ENCODE measurements at places on chromosomes 7 and 10. TPM values are rescaled to one million over a fixed set of nuclear protein-coding genes. Genes with fewer than 3 reads are reported as not detected.

GRCh38 chr7:52786174-52786573, 249.3 kb upstream of the POM121L12 start:
- no peak overlapping the region for H3K27ac ChIP-seq
- H3K4me1 ChIP-seq: no peaks in the 10 kb centered on the region
- H3K36me3 ChIP-seq: no peaks in the 10 kb centered on the region
- H3K4me3 ChIP-seq: no peak overlapping the region
- no peak for DNase-seq
- H3K27me3 ChIP-seq: no peaks in the 10 kb centered on the region

DNA sequence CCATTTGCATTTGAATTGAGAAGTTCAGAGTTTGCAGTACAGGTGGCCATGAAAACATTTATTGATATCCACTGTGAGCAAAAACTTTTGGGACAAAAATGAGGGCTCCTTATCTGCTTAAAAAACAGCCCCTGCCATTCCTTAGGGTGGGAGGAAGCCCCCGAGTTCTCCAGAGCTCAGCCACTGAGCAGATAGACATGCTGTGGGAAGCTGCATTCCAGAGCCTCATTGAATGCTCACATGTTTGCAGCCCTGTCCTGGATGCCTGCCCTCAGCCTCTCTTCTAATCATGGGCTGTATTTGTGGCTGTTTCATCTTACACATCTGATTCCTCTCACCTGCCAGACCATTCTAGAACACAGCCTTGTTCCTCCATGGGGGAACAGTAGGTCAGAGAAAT, 33.3 kb downstream of the PLPP4 start:
- no peak overlapping the region for H3K4me3 ChIP-seq
- no peaks in the 10 kb centered on the region for H3K36me3 ChIP-seq
- H3K27ac ChIP-seq: no peak overlapping the region

GRCh38 chr10:94546049-94546900, 687 bp downstream of the HELLS start:
- peaks cover 21% of the 10 kb centered on the region for H3K4me1 ChIP-seq
- no peak for DNase-seq
- no peaks in the 10 kb centered on the region for H3K36me3 ChIP-seq
- H3K27me3 ChIP-seq: no peaks in the 10 kb centered on the region
- peak overlapping the region; percentile 58 for H3K27ac ChIP-seq
- H3K4me3 ChIP-seq: peak overlapping the region; percentile 80

- no peaks in the 10 kb centered on the region for H3K36me3 ChIP-seq
- peaks cover 37% of the 10 kb centered on the region for H3K4me1 ChIP-seq
- H3K4me3 ChIP-seq: no peak overlapping the region
Measured at GRCh38 chr7:47516985-47517600, 64.8 kb downstream of the TNS3 start.

GRCh38 chr10:17673471-17674061, 29.6 kb downstream of the STAM start:
- H3K4me1 ChIP-seq: peaks cover 8% of the 10 kb centered on the region
- H3K36me3 ChIP-seq: no peaks in the 10 kb centered on the region
- DNase-seq: no peak
- H3K4me3 ChIP-seq: no peak overlapping the region
- H3K27me3 ChIP-seq: no peaks in the 10 kb centered on the region

- H3K36me3 ChIP-seq: no peaks in the 10 kb centered on the region
- peaks cover 9% of the 10 kb centered on the region for H3K4me1 ChIP-seq
- H3K4me3 ChIP-seq: no peak overlapping the region
- DNase-seq: no peak
- peak overlapping the region; percentile 21 for H3K27ac ChIP-seq
- no peaks in the 10 kb centered on the region for H3K27me3 ChIP-seq
Measured at GRCh38 chr10:48800007-48800675, 115.5 kb downstream of the WDFY4 start.

DNA sequence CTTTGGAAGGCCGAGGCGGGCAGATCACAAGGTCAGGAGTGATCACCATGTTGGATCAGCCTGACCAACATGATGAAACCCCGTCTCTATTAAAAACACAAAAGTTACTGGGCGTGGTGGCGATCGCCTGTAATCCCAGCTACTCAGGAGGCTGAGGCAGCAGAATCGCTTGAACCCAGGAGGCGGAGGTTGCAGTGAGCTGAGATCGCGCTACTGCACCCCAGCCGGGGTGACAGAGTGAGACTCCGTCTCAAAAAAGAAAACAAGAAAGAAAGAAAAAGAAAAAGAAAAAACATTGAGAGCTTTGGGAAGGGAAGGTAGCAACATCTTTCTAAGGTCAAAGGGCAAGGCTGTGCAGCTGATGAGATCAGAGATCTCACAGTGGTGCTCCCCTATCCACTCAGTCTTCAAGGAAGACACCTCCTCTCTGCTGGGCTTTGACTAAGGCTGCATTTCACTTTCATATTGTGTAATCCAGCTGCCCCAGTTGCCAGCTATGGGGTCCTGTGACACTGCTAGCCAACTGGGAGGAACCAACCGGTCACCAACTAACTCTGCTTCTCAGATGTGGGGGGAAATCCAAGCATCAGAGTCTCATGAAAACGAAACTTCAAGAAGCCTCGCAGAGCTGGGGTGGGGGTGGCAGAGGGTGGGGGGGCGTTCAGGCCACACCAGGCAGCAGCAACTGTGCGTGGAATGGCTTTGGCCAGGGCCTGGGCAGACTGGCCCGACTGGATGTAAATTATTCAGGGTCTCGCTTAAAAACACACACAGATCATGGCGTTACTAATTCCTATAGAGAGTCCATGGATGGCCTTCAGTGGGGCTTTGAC, 1.5 kb downstream of the IL15RA start:
- H3K27ac ChIP-seq: peak overlapping the region; percentile 95
- no peaks in the 10 kb centered on the region for H3K27me3 ChIP-seq
- peak; percentile 78 for DNase-seq

DNA sequence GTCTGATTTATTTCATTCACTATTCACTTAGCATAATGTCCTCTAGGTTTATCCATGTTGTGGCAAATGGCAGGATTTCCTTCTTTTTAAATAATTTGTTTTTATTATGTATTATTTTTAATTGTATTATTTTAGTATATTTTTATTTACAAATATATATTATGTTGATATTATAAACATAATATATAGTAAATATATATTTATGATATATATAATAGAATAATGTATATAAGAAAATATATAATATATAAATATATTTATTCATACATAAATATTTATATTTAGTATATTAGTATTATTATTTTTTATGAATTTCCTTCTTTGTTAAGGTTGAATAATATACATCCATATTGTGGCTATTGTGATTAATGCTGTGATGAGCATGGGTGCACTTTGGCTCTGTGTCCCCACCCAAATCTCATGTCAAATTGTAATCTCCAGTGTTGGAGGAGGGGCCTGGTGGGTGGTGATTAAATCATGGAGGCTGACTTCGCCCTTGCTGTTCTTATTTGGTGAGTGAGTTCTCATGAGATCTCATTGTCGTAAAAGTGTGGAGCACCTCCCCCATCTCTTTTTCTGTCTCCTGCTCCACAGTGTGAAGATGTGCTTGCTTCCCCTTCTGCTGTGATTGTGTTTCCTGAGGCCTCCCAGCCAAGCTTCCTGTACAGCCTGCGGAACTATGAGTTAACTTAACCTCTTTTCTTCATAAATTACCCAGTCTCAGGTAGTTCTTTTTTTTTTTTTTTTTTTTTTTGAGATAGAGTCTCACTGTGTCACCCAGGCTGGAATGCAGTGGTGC, 52.3 kb upstream of the CYP2C18 start:
- H3K4me3 ChIP-seq: no peak overlapping the region
- no peak overlapping the region for H3K27ac ChIP-seq
- no peak for DNase-seq
- no peaks in the 10 kb centered on the region for H3K36me3 ChIP-seq
- H3K4me1 ChIP-seq: no peaks in the 10 kb centered on the region

GRCh38 chr10:80492848-80493521, 38.9 kb downstream of the TSPAN14 start:
- peak overlapping the region; percentile 47 for H3K27ac ChIP-seq
- DNase-seq: no peak
- H3K4me3 ChIP-seq: no peak overlapping the region
- H3K27me3 ChIP-seq: no peaks in the 10 kb centered on the region
- peaks cover 32% of the 10 kb centered on the region for H3K36me3 ChIP-seq

- H3K36me3 ChIP-seq: no peaks in the 10 kb centered on the region
- H3K4me3 ChIP-seq: no peak overlapping the region
- no peak for DNase-seq
- peak overlapping the region; percentile 71 for H3K27ac ChIP-seq
- H3K4me1 ChIP-seq: peaks cover 32% of the 10 kb centered on the region
Measured at GRCh38 chr10:118501171-118501570, 94.3 kb downstream of the PRLHR start.

GRCh38 chr10:91805110-91805838, 7.0 kb downstream of the TNKS2 start:
- peaks cover 5% of the 10 kb centered on the region for H3K36me3 ChIP-seq
- DNase-seq: no peak

- H3K27me3 ChIP-seq: no peaks in the 10 kb centered on the region
- H3K4me3 ChIP-seq: peak overlapping the region; percentile 62
- H3K4me1 ChIP-seq: peaks cover 23% of the 10 kb centered on the region
Measured at GRCh38 chr7:112938863-112939573, 147.6 kb downstream of the GPR85 start.

DNA sequence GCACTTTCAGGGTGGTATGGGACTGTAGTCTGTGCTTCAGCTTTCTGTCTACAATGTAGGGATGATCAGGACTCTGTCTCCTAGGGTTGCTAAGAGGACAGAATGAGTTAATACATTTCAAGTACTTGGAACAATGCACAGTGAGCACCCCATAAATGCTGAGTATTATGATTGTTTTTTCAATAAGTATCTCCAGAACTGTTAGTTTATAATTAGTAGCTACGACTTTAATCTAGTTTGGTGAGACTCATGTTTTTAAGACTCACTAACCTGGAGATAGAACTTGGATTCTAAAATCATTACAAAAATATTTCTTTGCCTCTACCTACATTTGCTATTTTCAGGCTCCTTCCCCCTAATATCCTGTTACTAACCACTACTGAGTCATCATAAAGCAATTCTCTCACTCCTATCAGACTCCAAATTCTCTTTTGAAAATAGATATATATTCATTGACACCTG, 95.3 kb downstream of the CPED1 start:
- no peak for DNase-seq
- no peaks in the 10 kb centered on the region for H3K4me1 ChIP-seq
- H3K36me3 ChIP-seq: no peaks in the 10 kb centered on the region
- no peak overlapping the region for H3K4me3 ChIP-seq

- no peaks in the 10 kb centered on the region for H3K36me3 ChIP-seq
- no peak overlapping the region for H3K27ac ChIP-seq
- H3K27me3 ChIP-seq: no peaks in the 10 kb centered on the region
- no peak overlapping the region for H3K4me3 ChIP-seq
Measured at GRCh38 chr10:82091413-82091812, 216.4 kb downstream of the NRG3 start.

DNA sequence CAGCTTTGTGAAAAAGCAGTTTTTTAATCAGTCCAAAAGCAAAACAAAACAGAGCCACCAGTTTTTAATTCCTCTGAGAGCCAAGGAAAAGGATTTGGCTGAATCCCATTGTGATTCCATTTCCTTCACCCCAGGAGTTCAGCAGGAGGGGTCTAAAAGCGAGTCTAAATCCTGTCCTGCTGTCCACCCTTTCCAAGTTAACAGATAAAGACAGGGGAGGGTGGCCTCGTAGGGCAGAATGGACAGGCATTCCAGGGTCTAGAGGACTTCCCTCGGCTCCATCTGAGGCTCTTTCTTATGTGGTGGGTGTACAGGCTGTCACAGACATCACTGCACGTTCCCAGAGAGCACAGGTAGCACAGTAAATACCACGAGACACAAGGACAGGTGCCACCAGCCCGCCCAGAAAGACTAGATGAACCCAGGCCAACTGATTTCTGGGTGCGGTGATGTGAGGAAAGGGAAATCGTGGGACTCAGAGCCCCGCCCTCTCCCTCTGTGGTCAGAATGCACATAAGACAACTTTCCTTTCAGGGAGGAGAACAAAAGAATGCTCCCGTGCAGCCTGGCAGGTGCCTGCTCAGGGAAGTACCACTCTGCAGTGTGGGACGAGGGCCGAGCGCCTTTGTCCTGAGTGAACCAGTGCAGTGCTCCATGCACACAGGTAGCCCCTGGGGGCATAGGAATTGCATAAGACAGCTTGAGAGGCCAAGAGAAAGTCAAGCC, 119.7 kb downstream of the ABLIM1 start:
- DNase-seq: no peak
- H3K4me3 ChIP-seq: no peak overlapping the region
- H3K36me3 ChIP-seq: peaks cover 7% of the 10 kb centered on the region
- no peak overlapping the region for H3K27ac ChIP-seq

DNA sequence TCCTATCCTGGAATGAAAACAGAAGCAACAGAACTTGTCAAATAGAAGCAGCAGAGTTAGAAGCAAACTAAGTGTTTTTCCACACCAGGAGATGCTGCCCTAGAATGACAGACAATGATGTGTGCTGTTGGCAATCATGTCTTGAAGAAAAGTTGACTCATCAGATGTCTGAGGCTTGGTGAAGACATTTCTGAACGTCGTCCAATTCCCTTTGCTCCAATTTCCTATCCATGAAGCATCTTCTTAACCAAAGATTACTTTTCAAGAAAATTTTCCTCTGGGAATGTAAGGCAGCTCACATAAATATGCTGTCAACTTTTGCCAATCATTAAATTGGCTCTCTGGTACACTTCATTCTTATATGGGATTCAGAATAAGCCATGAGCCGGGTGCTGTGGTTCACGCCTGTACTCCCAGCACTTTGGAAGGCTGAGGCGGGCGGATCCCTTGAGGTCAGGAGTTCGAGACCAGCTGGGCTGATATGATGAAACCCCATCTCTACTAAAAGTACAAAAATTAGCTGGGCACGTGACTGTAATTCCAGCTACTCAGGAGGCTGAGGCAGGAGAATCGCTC, 34.6 kb downstream of the MALSU1 start:
- DNase-seq: no peak
- H3K27ac ChIP-seq: peak overlapping the region; percentile 59
- no peaks in the 10 kb centered on the region for H3K36me3 ChIP-seq
- H3K4me3 ChIP-seq: no peak overlapping the region
- no peaks in the 10 kb centered on the region for H3K27me3 ChIP-seq

DNA sequence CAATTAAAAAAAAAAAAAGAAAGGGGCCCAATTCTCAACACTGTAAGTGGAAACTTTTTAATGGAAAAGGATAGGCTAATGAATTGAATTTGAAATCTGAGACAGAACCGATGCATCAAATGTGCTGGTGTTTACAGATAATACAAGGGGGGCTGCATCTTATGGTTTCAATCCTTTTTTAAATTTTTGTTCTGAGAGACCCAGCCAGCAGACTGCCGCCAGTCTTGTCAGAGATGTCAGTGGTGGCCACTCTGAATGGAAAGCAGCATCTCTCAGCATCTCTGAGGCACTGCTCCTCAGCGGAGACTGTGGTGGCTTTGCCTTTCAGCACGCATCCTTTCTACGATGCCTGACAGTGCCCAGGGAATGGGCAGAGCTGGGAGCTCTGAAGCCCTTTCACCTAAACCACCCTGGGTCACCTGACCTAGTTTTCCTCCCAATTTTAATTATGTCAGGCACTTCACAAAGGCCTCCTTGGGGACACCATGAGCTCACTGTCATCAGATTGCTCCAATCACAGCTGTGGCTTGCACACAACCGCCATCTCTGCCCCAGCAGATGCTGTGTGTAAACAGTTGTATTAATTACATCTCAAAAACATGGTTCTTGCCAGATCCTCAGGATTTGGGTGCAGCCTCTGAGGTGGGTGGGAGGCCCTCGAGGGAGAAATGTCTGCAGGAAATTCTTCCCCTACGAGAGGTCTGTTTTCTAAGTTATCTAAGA, 81.2 kb downstream of the EGFR start:
- no peak overlapping the region for H3K4me3 ChIP-seq
- DNase-seq: no peak
- no peaks in the 10 kb centered on the region for H3K36me3 ChIP-seq
- peak overlapping the region; percentile 79 for H3K27ac ChIP-seq

The PRSS37 gene
- total RNA-seq: not detected

The PKD2L1 gene
- total RNA-seq: not detected

The ANKRD1 gene
- total RNA-seq: not detected

The CRHR2 gene
- not detected for total RNA-seq

The JCAD gene
- 10.1 TPM for total RNA-seq

The CHAT gene
- total RNA-seq: not detected

The DLG5 gene
- total RNA-seq: 196 TPM

The BAMBI gene
- 16.1 TPM for total RNA-seq

Measured in suprapubic skin (tissue), 4 donors.